Breast epithelium (tissue), 4 donors: ENCODE measurements at places on chromosomes 2 and 18. TPM values are rescaled to one million over a fixed set of nuclear protein-coding genes. Genes with fewer than 3 reads are reported as not detected.

GRCh38 chr2:168992026-168992425 lies 39.1 kb downstream of the ABCB11 start:
- no peak for DNase-seq
- no peaks in the 10 kb centered on the region for H3K4me1 ChIP-seq
- no peaks in the 10 kb centered on the region for H3K36me3 ChIP-seq
- H3K4me3 ChIP-seq: no peak overlapping the region

DNA sequence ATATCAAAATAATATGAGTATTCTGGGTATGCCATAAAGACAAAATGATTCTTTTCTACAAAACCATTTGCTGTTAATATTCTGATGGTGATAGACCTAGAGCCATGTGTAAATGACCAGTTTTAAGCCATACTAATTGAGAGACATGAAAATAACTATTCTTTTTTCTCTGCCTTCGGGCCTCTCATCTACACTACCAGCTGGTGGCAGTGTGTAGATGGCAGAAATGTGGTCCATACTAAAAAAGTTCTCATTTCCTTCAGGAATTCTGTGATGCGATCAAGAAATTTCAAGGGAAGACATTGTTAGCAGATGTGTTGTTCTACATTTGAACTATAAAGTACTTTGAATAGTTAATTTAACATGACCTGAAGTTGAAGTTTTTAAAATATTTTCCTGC lies 485.2 kb downstream of the TRIB2 start:
- no peak overlapping the region for H3K4me3 ChIP-seq
- no peak for DNase-seq
- no peak overlapping the region for H3K27ac ChIP-seq
- H3K27me3 ChIP-seq: no peaks in the 10 kb centered on the region
- H3K4me1 ChIP-seq: no peaks in the 10 kb centered on the region

GRCh38 chr2:224183086-224183485 lies 144.0 kb upstream of the SERPINE2 start:
- no peaks in the 10 kb centered on the region for H3K27me3 ChIP-seq
- no peak overlapping the region for H3K27ac ChIP-seq
- no peak for DNase-seq
- H3K36me3 ChIP-seq: no peaks in the 10 kb centered on the region

- H3K27me3 ChIP-seq: no peaks in the 10 kb centered on the region
- no peak overlapping the region for H3K27ac ChIP-seq
- no peaks in the 10 kb centered on the region for H3K4me1 ChIP-seq
Measured at GRCh38 chr2:187429989-187430388, 18.1 kb downstream of the CALCRL start.

DNA sequence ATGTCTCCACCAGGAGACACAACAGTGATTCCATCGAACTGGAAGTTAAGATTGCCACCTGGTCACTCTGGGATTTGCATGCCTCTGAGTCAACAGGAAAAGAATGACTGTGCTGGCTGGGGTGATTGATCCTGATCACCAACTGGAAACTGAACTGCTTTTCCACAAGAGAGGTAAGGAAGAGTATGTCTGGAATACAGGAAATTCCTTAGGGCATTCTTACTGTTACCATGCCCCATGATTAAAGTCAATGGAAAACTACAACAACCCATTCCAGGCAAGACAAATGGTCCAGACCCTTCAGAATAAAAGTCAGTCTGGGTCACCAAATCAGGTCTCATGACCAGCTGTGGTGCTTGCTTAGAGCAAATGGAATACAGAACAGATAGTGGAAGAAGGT lies 12.0 kb upstream of the DDX1 start:
- H3K4me1 ChIP-seq: no peaks in the 10 kb centered on the region
- no peaks in the 10 kb centered on the region for H3K36me3 ChIP-seq
- H3K27me3 ChIP-seq: no peaks in the 10 kb centered on the region
- DNase-seq: no peak

RHOB gene
- 1,178 TPM for total RNA-seq
